Dermis blood vessel endothelial cell (primary cell): ENCODE measurements at places on chromosomes 5 and 9.

DNA sequence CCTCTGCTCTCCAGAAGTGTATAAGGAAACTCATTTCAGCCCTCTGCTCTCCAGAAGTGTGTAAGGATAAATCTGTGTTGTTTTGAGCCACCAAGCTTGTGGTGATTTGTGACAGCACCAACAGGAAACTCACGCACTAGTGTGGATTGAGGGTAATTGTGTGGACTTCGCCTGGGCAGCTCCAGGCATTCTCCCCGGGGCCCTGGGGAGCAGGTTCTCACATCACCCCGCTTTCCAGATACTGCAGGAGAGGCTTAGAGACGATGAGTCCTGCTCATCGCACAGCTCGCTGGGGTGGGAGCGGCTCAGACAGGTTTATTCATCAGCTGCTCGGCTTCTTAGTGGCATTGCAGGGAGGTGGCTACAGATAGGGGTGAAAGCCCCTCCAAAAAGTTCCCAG lies 38.4 kb upstream of the RNF130 start:
- DNase-seq = no peak

GRCh38 chr5:180090769-180091546 lies 19.4 kb upstream of the RNF130 start:
- DNase-seq = peak; percentile 62

DNA sequence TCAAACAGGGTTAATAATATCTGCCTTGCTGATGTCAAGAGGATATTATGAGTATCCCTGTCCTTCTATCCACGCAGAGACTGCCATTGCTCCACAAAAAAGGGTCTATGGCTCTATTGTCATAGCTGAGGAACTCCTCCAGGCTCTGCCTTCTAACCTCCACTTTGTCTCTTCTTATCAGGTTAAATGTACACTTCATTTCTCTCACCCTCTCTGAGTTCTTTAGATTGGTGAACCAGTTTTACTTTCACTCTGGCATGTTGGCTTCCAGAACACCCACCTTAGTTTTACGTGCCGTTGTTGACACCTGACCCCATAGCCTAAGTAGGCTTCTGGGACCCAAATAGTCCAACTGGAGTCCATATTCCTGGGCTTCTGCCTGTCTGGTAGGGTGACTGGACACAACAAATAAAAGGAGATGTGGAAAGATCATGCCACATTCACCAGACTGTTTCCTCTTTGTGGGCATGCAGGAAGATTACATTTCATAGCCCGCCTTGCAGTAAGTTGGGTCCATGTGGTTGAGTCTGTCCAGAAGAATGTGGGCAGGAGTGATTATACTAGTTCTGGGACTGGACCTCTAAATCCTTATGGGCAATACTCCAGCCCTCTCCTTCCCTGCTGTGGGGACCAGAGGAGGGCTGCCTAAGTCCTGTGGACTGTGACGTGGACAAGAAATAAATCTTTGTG lies 350.4 kb upstream of the CLINT1 start:
- no peak for DNase-seq

GRCh38 chr9:136230365-136230764 lies 15.2 kb downstream of the QSOX2 start:
- DNase-seq = no peak

- DNase-seq = no peak
Observed at GRCh38 chr5:103895738-103896137, 333.1 kb upstream of the NUDT12 start.

- no peak for DNase-seq
Observed at GRCh38 chr5:53884417-53884816, 324.0 kb downstream of the NDUFS4 start.

DNA sequence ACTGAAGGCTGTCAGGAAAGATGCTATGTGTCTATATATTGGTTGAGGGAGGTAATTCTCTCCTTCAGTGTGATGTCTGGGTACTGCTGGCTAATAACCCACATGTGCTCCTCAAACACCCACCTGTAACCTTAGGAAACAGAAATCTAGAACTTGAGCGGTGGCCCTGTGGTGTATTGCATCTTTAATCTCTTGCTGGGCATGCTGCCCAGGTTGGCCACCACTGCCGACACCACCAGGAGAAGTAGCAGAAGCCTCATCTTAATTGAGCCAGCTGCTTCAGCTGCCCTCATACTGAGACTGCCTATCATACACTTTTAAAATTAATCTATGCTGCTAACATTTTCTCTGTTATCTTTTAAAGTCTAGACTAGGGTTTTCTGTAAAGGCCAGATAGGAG lies 103.5 kb upstream of the C5orf63 start:
- DNase-seq = no peak

GRCh38 chr5:149262315-149262714 lies 9.3 kb upstream of the AFAP1L1 start:
- DNase-seq = no peak

GRCh38 chr9:92721548-92721947 lies 43.1 kb downstream of the BICD2 start:
- no peak for DNase-seq

DNA sequence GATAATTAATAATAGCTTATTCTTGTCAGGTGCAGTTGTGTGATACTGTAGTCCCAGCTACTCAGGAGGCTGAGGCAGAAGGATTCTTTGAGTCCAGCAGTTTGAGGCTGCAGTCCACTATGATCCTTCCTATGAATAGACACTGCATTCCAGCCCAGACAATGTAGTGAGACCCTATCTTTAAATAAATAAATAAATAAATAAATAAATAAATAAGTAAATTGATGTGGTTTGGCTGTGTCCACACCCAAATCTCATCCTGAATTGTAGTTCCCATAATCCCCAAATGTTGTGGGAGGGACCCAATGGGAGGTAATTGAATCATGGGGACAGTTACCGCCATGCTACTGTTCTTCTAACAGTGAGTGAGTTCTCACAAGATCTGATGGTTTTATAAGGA lies 5.6 kb upstream of the ELL2 start:
- DNase-seq = no peak

GRCh38 chr9:5524090-5524489 lies 13.8 kb downstream of the PDCD1LG2 start:
- DNase-seq = no peak

DNA sequence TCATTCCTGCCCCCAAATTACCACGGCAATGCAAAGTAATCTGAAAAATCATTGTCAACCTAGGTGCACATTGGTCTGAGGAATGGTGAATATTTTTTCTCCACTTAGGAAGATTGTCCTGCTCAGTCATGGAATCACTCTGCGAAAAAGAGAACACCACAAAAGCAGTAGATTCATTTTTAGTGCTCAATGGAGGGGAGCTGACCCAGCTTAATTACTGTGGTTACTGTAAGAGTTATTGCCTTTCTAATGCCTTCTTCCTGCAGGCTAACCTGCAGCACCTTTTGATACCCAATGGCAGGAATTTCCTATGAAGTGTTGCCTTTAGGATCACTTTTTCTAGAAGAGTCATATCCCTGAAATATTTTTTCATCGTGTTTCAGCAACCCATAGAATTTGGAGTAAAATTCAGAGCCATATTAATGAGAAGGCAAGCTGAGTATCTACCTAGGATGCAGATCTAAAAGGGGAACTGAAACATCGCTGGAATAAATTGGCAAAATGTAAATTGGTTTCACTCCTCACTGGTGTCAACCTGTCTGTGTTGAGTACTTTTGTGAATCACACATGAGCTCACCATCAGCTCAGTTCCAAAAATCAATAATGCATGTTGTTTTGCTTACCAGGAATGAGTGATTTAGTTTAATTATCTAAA lies 464.5 kb downstream of the CSNK1G3 start:
- DNase-seq = no peak

DNA sequence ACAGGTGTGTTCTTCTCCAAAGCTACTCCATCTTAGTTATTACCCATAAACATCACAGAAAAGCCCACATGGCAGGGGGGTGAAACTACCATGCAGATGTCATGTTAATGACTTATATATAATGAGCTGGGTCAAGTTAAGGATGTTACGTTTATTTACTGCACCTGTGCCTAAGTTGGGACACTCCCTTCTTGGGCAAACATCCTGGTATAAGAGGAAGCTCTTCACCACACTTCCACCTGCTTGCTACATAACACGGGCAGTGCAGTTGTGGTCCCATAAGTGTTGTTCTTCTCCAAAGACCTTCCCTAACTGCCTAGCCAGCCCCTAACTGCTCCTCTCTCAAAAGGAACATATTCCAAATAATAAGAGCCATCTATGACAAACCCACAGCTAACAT lies 9.3 kb upstream of the ZCCHC9 start:
- no peak for DNase-seq

DNA sequence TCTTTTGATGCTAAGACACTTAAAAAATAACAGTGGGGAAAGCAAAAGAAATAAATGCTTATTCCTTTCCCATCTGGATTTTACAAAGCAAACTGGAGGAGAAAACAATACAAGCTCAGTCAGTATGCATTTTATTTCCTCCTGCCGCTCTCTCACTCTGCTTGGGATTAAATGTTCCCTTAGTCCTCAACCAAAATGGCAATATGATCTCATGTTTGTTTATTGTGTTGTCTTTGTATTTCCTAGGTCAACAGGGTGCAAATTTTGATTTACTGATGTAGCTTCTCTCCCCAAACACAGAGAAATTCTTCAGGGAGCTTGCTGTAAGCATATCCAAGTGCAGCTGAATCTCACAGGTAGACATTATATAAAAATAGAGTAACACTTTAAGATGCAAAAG lies 92.1 kb upstream of the ERBIN start:
- no peak for DNase-seq

- DNase-seq = no peak
Observed at GRCh38 chr5:1788200-1788599, 11.4 kb downstream of the MRPL36 start.

GRCh38 chr5:103526164-103526915 lies 36.2 kb downstream of the NUDT12 start:
- no peak for DNase-seq

DNA sequence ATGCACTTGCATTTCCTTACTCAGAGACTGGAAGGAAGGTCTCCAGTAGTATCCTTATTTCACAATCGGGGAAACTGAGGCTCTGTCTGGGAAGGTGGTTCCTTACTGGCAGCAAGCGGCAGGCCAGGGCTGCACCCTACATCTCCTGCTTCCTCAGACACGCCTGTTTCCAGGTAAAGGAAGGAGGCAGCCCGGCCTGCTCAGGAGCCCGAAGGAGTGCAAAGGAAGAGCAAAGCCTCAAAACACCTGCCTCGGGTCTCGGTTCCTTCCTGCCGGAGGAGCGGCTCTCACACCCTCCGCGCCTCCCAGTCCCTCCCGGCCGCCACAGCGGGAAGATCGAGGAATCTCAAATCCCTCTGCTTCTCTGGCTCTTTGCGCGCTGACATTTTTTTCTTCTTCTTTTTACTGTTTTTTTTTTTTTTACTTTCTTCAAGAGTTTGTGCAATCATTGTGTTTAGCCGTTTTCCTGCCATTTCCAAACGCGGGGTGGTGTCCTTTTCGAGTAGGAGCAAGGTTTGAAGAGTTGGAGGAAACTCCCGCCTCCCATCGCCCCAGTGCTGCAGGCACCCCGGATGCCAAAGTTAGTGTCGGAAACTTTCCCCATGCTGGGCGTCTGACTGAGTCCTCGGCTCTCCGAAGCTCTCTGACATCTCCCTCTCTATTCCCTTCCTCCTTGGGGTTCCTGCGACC lies 1.0 kb downstream of the GGTA1 start:
- peak; percentile 21 for DNase-seq

GRCh38 chr5:115435778-115436712 lies 108.5 kb downstream of the FEM1C start:
- no peak for DNase-seq

DNA sequence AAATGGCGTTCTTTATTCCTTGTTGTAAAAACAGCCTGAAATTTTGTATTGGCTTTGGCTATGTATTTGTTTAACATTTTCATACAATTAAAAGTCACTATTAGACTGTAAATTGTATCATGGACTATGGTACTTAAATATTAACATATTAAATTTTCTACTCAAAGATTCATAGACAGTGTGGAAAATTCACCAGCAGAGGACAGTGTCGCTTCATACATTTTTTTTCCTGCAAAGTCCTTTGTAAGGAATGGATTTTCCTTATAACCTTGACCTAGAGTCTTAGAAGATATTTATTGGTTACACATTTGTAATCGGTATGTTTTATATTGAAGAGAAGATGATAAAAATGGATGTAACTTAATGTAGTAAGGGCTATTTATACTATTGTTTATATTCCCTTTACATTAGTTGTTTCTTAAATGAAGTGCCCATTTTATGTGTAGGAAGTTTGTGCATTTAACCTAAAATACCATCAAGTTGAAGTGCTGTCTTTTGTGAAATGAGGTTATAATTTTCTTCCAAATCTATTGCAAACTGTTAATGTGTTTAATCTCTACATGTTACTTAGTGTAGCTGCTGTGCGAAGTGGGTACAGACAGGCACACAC lies 150.1 kb downstream of the KDM4C start:
- peak; percentile 66 for DNase-seq

DNA sequence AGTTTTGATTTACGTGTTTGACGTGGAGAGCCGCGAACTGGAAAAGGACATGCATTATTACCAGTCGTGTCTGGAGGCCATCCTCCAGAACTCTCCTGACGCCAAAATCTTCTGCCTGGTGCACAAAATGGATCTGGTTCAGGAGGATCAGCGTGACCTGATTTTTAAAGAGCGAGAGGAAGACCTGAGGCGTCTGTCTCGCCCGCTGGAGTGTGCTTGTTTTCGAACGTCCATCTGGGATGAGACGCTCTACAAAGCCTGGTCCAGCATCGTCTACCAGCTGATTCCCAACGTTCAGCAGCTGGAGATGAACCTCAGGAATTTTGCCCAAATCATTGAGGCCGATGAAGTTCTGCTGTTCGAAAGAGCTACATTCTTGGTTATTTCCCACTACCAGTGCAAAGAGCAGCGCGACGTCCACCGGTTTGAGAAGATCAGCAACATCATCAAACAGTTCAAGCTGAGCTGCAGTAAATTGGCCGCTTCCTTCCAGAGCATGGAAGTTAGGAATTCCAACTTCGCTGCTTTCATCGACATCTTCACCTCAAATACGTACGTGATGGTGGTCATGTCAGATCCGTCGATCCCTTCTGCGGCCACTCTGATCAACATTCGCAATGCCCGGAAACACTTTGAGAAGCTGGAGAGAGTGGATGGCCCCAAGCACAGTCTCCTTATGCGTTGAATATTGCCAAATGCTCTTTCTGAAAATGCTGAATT lies 850 bp downstream of the RRAGA start:
- DNase-seq = peak; percentile 54

DNA sequence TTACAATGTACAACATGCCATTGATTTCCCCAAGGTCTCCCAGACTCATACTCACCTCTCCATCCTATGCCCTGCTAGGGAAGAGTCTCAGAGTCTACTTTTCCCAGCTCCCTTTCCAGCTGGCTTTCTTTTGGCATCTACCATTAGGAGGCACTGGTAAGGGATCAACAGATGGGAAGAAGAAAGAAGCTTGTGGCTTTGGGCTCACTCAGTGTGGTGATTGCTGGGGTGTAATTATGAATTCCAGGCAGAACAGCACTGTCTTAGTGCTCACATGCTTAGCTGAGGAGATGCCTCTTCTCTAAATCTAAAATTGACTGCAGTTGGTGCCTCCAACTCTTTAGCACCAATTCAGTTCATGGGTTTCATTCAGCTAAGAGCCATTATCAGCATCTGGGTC lies 330.0 kb downstream of the PSAT1 start:
- no peak for DNase-seq

- no peak for DNase-seq
Observed at GRCh38 chr9:426976-427375, 212.3 kb downstream of the DOCK8 start.

GRCh38 chr5:87390075-87390474 lies 22.7 kb downstream of the CCNH start:
- DNase-seq = no peak

- no peak for DNase-seq
Observed at GRCh38 chr5:126826619-126827215, 49.8 kb downstream of the LMNB1 start.
